Daoy (cell line): ENCODE measurements at places on chromosomes 2 and 18.

DNA sequence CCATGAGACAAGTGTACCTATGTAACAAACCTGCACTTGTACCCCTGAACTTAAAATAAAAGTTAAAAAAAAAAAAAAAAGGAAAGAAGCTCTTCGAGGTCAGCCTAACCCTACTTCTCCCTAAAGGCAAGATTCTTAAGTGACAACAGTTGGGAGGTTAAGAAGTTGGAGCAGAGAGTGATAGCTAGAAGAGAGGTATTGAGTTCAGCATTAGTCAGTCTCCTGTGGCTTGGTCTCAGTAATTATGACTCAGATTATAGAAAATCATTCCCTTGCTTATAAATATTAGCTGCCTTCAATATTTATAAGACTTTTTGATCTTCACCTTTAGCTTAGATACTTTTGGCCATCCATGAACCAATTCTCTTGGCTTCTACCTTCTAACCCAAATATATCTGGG, 926.8 kb upstream of the SLC39A10 start:
- no peak for DNase-seq

- peak; percentile 9 for DNase-seq
These were observed 120.0 kb upstream of the FSIP2 start for GRCh38 chr2:185618625-185619024.

- DNase-seq: no peak
These were observed 19.4 kb upstream of the NMUR1 start for GRCh38 chr2:231549446-231550239.

DNA sequence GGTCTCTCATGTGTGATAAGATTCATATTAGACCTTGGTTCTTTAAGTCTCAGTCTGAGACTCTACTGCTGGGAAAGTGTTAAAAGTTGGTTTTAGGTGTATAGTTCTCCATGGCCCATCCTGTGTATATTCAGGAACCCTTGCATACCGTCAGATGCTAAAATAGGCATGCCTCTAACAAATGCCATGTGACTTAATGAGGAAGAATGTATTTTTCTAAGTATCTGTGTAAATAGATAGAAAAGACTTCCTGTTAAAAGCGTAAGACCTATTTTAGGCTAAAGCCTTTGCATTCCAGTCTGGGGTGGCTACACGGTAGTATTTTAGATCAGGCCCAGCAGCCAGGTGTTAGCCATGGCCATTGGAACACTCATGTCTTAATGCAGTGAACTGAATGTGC, 73.3 kb downstream of the RHBDD1 start:
- DNase-seq: no peak

- DNase-seq: no peak
These were observed 149.5 kb downstream of the ATP9B start for GRCh38 chr18:79218605-79219190.

DNA sequence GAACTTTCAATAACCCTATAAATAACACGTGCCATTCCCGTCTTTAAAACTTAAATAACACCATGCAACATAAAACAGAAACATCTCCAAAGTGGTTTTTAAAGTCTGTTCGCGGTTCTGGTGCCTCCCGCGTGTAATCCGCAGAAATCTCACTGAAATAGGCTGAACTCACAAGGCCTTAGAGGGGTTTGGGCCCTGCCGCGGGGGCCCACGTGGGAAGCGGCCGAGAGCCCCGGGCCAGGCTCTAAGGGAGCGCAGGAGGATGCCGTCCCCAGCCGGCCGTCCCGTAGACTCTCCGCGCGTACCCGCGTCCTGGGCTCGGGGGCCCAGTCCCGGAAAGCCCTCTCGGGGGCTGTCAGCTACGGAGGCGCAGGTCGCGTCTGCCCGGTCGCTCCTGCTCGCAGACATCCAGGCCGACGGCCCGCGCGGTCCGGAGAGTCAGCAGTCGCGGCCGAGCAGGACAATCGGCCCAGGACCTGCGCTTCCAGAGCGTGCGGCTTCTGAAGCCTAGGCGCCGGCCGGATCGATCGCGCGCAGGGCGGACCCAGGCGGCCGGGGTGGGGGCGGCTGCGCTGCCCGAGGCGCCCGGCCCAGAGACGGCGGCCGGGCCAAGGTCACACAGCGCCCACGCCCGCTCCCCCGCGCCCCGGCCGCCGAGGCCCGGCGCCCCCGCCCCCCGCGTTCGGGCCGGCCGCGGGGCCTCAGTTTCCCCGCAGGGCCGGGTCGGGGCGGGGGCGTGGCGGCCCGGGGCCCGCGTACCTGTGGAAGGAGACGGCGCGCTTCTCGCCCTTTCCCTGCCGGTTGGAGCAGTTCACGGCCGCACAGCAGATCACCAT, 558 bp downstream of the THAP4 start:
- DNase-seq: peak; percentile 38

- no peak for DNase-seq
These were observed 160.1 kb downstream of the DYSF start for GRCh38 chr2:71613403-71613952.

GRCh38 chr2:236335696-236336574, 71.7 kb upstream of the ASB18 start:
- no peak for DNase-seq

DNA sequence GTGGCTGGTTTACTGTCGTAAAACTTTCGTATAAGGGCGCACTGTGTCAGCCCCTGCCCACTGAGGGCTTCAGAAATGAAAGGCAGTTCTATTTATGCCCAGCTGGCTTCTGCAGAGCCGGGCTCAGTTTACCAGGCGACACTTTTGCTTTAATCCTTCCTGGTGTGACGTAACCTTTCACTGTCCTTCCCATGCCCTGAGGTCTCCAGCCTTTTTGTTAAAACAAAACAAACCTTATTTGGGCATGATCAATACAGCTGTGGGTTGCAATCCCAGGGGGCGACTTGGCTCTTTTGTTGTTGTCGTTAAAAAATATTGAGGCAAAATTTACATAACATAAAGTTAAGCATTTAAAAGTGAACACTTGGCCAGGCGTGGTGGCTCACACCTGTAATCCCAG, 85.3 kb downstream of the AGAP1 start:
- DNase-seq: no peak
